Posterior cingulate gyrus (tissue), 11 donors: ENCODE measurements at places on chromosomes 16 and 17.

GRCh38 chr17:9240659-9241370 is 219.5 kb downstream of the NTN1 start:
- peak; percentile 35 for DNase-seq

- DNase-seq: peak; percentile 22
Observed at GRCh38 chr16:57358527-57359095, at the start of gene CCL22. Gene CCL22 (plus strand): TSS chr16:57358783. CDS start chr16:57358817, 34 bp downstream.

GRCh38 chr17:4433515-4434031 is at the start of gene SPNS3:
Gene SPNS3 (plus strand): TSS chr17:4433940. CDS start chr17:4433968, 28 bp downstream.
- DNase-seq: no peak

DNA sequence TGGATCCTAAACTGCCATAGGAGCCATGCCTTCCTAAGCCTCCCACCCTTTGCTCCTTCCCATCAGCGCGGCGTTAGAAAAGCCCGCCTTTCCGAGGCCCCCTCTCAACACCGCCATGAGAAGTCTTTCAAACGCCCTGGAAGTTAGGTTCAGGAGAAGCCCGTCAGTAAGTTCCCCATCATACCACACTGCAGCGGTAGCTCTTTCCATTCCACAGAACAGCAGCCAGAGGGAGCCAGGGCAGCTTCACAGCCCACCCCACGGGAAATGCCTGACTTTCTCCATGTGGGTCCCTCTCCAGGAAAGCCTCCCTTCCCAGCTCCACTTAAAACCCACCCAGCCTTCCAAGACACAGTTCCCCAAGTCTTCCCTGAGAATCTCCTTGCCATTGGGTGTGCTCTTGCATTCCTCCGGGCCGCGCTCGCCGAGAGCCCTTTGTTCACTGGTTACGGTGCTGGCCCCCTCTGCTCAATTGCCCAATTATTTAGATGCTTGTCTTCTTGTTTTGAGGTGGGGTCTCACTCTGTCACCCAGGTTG is 28.7 kb downstream of the KIAA0513 start:
- no peak for DNase-seq

GRCh38 chr17:67374329-67375053 is 2.6 kb upstream of the PITPNC1 start:
- peak; percentile 72 for DNase-seq

- no peak for DNase-seq
Observed at GRCh38 chr16:12675046-12675445, 128.6 kb downstream of the CPPED1 start.

- DNase-seq: no peak
Observed at GRCh38 chr17:4527134-4527533, 28.1 kb downstream of the MYBBP1A start.

DNA sequence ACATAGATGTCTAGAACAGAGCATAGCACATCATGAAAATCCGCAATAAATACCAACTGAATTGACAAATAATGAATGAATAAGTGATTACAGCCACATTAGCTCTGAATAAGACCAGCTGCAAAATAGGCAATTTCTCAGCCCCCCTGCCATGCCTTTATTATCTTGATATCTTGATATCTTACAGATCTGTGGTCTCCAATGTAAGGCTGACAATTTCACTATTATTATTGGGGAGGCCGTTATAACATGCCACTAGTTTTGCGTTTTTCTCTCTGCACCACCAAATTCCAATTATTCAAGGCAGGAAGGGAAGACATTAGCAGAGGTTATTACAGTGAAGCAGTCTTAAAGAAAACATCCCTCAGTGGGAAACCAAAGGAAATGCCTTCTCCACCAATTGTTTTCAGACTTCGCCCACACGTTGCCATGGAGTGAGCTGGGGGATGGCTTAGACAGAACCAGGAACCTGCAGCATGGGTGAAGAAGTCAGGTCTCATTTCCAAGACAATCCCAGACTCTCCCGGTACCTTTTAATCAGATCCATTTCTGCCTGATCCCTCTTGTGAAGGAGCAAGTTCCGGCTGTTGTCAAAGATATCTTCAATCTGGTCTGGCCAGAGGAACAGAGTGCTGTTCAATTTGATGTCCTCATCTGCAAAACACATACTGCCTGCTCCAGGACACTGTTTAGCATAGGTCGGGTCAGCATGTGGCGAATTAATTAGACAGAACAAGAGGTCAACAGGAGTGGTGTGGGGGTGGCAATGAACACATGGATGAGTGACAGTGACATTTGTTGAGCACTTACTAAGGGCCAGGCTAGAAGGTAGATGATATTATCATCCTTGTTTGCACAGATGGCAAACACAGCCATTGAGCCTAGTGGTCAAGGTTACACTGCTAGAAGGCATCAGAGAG is 46.4 kb downstream of the DNAH3 start:
- no peak for DNase-seq

DNA sequence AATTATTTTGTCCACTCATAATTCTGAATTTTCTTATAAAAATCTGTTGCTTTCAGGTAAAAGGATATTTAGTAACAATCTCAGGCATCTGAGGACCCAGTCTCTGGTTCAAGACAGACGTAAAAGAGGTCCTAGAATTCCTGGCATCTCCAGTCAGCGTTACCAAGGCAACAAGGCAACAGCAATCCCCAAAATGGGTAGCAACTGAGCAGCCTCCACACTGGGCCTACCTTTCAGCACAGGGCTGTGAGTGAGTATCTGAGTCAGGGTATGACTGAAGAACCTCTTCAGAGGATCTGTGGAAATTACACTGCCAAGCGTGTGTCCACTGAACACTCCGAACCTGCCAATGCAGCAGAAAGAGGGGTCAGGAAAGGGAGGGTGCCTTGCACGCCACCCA is 20.8 kb downstream of the FANCA start:
- no peak for DNase-seq

GRCh38 chr17:48791128-48792032 is 25.6 kb downstream of the TTLL6 start:
- peak; percentile 51 for DNase-seq

DNA sequence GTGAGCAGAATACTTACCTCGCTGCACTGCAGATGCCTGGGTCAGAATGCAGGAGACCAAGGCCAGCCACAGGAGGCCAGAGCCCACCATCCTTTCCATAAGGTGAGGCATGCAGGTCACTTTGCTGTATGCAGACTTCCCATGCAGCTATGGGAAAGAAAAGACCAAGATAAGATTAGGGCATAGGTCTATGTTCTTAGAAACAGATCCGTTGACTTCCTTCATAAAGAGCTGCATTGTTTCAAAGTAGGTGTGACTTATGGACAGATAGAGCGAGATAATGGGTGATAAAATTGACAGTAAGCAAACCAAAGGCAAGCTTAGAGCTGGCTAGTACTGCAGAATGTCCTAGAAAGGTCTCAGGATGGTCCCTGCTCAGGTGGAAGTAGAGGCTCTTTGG is 992 bp downstream of the GP2 start:
- DNase-seq: no peak

DNA sequence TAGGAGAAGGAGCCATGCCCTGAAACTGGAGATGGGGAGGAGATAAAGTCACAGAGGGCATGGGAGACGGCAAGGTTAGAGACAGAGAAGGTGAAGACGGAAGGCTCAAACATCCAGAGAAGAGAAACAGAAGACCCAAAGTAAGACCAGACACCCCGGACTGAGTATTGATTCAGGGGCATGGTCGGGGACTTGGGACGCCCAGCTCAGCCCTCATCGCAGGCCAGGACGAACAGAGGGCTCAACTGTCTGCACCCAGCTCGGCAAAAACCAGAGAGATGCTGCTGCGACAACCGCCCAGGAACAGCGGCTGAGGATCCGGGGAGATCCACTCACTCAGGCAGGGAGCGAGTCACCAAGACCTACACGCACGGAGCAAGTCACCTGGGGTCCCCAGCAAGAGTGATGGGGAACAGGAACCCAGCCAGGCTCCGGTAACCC is 999 bp downstream of the XYLT1 start:
- DNase-seq: no peak

GRCh38 chr16:88747588-88748301 is 37.3 kb downstream of the PIEZO1 start:
- DNase-seq: no peak

- DNase-seq: no peak
Observed at GRCh38 chr17:14738652-14738988, 437.7 kb downstream of the HS3ST3B1 start.

DNA sequence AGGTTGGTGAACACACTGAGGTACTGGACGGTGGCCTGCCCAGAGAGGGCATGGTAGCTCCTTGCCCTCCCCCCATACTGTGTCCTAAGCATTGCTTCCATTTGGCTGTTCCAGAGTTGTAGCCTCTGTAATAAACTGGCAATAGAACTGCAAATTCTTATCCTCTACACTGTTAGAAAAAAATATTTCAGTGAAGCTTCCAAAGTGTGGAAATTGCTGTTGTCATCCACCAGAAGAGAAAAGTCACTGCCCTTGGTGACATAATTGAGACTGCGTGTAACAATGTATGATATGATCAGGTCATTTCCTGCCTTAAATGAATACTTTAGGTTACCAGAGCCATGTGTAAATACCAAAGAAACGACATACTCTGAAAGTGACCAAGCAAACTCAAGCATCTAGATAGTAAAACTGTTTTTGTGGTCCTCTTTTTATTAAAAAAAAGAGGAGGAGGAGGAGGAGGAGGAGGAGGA is 65.9 kb downstream of the CEP95 start:
- no peak for DNase-seq

DNA sequence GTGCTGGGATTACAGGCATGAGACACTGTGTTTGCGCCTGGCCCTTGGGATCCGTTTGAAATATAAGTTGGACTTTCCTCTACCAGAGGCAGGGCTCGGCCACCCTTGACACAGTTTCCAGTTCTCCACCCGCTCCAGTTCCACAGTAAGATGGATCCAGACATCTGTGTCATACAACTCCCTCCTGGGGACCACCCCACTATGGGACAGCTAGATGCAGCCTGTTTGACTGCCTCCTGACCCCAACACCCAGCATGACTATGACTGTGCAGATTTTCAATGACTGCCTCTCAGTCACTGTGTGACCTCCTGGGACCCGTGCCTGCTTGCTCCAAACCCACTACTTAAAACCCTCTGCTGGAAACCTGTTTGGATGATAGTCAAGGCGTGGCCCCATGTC is 166.7 kb downstream of the IRF8 start:
- peak; percentile 47 for DNase-seq

DNA sequence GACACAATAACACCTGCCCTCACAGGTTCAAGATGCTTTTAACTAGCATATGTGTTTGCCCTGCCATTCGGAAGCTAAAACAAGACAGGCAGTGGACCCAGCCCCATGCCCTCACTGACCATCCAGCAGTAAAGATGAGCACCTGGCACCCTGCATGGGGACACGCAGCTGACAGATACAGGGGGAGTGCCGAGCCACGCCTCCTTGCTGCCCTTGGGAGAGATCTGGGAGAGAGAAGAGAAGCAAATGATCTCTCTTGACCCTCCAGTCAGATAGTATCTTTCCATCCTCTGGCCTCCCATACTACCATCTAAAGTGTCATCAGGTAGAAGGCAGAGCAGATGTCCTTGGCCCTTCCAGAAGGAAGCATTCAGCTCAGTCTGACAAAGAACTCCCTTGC is 40.6 kb upstream of the MYOCD start:
- DNase-seq: no peak

DNA sequence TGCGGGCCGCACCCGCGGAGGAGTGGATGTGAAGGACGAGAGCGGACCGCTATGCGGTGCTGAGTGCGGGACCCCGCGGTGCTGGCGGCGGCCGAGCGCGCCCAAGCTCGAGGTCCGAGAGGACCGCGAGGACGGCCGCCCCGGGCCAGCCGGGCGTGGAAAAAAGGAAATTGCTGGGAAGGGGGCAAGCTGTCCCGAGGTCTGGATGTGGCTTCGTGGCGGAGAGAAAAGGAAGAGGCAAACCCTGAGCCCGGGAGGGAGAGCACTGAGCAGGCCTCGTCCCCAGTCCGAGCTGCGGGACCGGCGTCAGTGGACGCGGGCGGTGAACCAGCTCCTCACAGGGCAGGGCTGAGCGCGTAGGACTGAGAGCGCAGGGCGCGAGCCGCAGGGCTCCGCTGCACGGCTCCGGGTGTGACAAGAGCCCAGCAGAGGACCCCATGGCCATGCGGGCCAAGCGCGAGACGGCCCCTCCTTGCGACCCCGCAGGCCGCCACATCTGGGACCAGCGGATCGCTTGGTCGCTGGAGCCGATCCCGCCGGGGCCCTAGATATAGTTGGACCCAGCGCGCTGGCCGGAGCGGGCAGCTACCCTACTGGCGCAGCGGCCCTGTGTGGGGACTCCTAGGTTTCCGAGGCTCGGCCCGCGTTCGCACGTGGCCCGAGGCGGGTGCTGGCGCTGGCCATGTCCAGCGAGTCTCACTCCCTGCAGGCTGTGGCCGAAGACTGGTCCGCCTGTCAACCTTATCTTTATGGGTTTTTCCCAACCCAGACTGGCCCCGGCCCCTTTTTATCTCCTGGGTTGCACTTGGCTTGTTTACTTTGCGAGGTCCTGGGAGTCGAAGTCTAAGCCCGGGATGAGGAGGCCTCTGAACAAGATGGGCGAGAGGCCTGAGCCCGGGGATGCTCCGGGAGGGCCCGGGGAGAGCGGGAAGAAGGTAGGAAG is 2.4 kb downstream of the TBX4 start:
- no peak for DNase-seq

DNA sequence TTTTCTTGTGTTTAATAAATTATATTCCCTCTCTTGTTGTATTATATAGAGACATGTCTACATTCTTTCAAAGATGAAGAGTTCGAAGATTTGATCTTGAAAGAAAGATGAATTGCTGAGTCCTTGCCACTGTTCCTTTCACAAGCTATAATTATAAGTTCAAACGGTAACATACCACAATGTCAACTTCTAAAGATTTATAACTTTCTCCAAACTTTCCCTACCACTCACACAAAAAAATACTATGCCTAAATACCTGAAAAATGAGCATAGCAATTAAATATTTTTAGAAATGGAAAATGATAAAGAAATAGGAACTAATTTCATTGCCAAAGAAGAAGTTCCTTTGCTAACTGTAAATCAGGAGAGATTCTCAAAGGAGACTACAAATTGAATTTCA is 50.6 kb downstream of the BRIP1 start:
- DNase-seq: no peak

DNA sequence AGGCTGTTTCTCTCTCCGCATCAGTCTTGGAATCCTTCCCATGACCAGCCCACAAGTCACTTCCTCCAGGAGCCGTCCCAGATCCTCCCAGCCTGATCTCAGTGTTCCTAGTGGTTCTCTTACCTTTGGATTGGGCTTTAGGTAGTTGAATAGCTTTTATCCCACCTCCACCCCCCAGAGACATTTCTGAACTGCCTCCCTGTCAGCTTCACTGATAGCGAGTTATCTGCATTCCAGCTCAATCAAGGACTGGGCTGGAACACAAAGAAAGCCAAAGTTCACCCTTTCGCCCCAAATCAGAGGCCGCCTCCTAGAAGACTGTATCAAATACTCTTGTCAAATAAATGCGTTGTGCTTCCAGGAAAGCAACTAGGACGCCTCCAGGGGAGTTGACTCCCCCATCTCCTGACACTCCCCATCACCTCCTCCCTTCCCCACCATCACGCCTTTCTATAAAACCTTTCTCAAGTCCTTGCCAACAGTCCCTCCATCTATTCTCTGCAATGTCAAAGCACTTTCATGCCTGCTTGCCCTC is 72.7 kb downstream of the TMEM132E start:
- DNase-seq: no peak

GRCh38 chr16:80105160-80105559 is 435.6 kb upstream of the DYNLRB2 start:
- DNase-seq: no peak

GRCh38 chr17:2275722-2276121 is 27.9 kb downstream of the SMG6 start:
- no peak for DNase-seq
